AG04449 (cell line): ENCODE measurements at places on chromosomes 3 and 15.
A peak's percentile ranks its signal among the peaks of the same experiment; 100 is the strongest.

GRCh38 chr3:129868912-129869311 is 24.6 kb downstream of the TMCC1 start:
- DNase-seq, result no peak

GRCh38 chr3:195236076-195236798 is 34.7 kb downstream of the XXYLT1 start:
- DNase-seq, result no peak

DNA sequence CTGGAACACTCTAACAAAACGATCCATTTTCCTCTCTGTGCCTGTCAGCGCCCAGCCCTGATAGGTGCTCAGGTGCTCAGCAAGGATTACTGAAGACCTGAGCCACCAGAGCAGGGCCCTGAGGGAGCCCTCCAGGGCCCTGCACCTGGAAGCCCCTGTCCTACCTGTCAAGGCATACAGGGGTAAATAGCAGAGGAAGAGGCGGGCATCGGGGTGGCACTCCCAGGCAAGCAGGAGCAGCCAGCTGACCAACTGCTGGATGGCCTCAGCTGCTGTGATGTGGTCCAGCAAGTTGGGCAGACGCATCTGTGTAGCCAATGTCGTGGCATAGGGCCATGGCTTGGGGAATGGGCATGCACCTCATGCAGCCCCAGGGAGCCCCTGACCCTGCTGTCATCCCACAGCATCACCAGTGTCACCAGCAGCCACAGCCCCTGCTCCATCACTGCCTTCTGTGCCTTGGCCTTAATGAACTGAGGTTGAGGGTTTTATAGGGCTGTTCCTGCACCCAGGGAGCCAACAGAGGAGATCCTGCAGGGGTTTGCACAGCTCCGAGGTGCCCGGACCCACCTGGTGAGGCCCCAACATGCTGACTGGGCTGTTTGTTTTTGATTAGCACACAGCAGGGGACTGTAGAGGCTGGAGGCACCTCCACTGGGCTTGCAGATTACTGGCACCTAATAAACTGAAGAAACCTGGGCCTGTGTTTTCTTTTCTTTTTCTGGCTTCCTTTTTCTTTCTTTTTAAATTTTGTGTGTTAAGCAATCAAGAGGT is 7.9 kb upstream of the WDR6 start:
- no peak for DNase-seq

GRCh38 chr3:45870099-45870498 is 16.2 kb upstream of the CCR9 start:
- no peak for DNase-seq

DNA sequence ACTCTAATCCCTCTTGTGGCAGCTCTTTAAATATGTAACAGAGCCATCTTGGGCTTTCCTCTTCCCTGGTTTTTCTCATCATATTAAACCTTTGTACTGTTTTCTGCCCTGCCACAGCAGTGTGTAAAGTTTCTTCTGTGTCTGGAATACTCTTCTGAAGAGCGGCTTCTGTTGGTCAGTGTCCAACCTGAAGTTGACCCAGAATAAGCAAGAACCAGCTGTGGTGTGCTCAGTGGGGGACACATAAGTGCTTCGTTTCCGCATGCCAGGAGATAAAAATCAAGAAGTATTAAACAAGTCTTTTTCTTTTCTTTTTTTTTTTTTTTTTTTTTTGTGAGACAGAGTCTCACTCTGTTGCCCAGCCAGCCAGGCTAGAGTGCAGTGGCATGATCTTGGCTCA is 173.2 kb upstream of the CHRM5 start:
- DNase-seq, result no peak

DNA sequence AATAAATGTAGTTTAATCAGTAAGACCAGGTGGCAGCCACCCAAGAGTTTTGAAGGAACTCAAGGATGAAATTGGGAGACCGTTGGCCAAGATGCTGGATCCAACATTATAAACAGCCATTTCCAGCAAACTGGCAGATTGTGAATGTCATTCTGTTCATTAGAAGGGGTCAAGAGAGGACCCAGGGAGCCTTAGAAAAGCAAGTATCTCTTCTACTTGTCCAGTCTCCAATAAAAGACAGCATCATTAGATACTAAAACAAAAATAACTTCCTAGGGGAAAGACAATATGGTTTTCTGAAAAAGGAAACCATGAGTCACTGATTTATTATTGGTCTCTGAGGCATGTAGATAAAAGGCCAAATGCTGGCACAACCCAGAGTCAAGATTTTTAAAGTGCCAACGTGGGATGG is 67.9 kb downstream of the GADL1 start:
- no peak for DNase-seq

- no peak for DNase-seq
These were observed 1.0 kb downstream of the MYO9A start for GRCh38 chr15:72116731-72117485.

- DNase-seq, result no peak
These were observed 127.3 kb upstream of the THBS1 start for GRCh38 chr15:39453620-39454019.

- peak; percentile 92 for DNase-seq
These were observed 99.2 kb upstream of the MLF1 start for GRCh38 chr3:158471639-158472294.

GRCh38 chr3:192061426-192061825 is 600.5 kb downstream of the PYDC2 start:
- no peak for DNase-seq

GRCh38 chr3:72320095-72320954 is 527.9 kb downstream of the SHQ1 start:
- DNase-seq, result no peak

DNA sequence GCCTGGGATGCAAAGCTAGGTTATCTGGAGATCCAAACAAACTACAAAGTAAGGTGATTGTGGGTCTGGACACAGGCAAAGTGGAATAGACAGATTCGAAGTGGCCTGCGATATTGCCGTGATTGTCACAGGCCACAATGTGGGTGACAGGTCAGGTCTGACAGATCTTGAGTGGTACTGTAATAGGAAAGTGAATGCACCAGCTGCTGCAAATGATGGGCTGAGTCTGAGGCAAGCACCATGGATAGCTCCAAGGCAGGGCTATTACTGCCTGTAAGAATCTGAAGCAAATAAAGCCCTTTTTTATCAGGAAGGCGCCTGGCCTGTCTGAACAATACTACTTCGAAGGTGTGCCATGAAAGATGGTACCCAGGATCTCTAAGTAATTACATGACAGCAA is 10.0 kb downstream of the ARMC8 start:
- no peak for DNase-seq

- peak; percentile 9 for DNase-seq
These were observed 39.3 kb downstream of the CCR1 start for GRCh38 chr3:46168583-46169345.

GRCh38 chr3:52774066-52774713 is 3.2 kb upstream of the ITIH1 start:
- DNase-seq, result no peak

- no peak for DNase-seq
These were observed at the start of gene DOCK3 for GRCh38 chr3:50674349-50675178. Gene DOCK3, plus strand, starts transcription at chr3:50674927. Its CDS starts 337 bp downstream, at chr3:50675264.

- DNase-seq, result no peak
These were observed 31.0 kb downstream of the EPHB3 start for GRCh38 chr3:184592371-184593219.

DNA sequence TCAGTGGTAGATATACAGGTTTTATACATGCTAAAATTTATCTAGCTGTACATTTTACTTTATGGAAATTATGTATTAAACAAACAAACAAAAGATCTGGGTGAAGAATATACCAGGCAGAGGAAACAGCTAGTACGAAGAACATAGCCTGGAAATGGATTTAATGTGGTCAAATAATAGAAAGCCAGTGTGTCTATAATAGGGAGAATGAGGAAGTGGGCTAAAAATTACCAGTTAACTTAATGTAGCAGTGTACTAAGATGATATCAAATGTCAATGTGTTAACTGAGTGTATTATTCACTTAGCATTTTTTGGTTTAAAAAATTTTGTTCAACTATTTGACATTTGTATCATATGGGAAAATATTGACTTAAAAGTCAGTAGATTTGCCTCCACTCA is 22.8 kb upstream of the SLC15A2 start:
- no peak for DNase-seq

- DNase-seq, result no peak
These were observed 3.2 kb upstream of the BMF start for GRCh38 chr15:40111888-40112287.

GRCh38 chr3:70766301-70766700 is 453.9 kb upstream of the MDFIC2 start:
- DNase-seq, result no peak

GRCh38 chr15:52524223-52525136 is 4.2 kb downstream of the MYO5A start:
- DNase-seq, result no peak

DNA sequence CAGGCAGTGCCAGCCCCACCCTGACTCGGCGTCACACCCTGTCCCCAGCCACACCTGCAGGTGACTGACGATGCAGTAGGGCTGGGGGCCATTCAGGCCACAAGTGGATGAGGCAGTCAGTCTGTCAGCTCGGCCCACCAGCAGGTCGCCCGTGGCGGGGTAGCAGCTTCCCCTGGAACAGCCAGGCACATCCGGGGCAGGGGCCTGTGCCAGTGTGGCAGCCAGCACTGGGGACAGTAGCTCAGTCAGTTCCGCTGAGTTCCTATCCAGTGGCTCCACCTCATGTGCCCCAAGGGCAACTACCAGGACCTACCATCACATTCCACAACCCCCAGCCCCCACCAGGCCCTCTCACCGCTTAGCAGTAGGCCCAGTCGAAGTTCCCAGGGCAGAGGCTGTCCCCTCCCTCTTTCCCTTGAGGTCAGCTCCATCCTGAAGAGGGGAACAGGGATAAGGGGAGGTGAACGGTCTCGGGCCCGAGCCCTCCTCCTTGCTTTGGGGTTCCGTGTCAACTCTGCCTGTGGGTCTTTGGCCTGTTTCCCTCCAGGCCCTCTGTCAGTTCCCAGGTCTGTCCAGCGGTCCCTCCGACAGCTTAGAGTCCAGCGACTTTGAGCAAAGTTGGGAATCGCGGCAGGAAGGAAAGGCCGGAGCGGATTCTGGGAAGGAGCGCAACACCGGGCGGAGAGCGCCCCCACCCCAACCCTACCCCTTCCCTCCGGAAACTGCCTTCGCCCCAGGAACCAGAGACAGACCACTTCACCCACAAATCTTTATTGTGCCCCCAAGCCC is at the start of gene LAMB2:
TSS of gene LAMB2 (minus strand) at position 614 of the 789 bp plus-strand sequence. CDS start at position 431, 183 bp downstream.
- DNase-seq, result peak; percentile 56

DNA sequence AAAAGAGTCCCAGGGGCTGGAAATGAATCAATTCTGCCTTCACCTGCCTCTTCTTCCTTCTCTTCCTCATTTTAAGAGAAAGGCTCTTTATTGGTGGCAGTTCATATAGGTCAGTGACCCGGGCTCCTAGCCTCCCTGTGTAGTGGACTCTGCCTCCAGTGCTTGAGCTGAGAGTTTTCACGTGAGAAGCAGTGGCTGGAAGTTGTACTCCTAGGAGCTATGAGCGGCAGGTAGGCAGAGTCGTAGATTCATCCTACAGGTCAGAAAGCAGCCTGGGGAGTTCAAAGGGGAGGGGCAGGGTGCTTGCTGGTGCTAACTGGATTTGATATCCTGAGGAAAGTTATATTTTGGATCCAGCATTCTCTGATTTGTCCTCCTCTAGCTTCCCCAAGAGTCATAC is 101.1 kb downstream of the RPLP1 start:
- DNase-seq, result no peak

DNA sequence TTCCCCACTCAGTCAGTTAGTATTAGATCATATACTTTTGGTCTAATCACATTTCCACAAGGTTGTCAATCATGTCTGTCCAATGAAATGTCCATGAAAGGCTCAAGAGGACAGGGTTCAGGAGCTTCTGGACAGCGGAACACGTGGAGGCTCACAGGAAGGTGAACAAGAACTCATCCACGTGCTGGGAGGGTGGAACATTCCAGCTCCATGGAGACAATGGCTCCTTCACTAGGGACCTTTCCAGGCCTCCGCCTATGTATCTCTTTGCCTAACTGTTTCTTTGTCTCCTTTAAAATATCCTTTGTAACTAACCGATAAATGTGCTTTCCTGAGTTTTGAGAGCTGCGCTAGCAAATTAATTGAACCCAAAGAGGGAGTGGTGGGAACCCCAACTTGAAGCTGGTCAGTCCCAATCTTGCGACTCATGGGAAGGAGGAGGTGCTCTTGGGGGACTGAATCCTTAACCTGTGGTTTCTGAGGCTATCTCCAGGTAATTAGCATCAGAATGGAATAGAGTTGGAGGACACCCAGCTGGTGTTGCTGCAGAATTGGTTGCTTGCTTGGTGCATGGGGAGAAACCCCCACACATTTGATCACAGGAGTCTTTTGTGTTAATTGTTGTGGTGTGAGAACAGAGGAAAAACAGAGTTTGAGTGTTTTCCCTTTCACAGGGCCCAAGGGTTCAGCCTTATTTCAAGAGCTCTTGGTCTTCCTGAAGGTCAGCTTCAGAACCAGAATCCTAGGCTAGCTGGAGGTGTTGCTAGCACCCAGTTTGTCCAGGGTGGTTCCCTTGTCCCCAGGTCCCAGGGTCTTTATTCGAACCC is 3.0 kb upstream of the TKT start:
- no peak for DNase-seq

- DNase-seq, result no peak
These were observed 14.0 kb upstream of the TMEM212 start for GRCh38 chr3:171828902-171829770.

DNA sequence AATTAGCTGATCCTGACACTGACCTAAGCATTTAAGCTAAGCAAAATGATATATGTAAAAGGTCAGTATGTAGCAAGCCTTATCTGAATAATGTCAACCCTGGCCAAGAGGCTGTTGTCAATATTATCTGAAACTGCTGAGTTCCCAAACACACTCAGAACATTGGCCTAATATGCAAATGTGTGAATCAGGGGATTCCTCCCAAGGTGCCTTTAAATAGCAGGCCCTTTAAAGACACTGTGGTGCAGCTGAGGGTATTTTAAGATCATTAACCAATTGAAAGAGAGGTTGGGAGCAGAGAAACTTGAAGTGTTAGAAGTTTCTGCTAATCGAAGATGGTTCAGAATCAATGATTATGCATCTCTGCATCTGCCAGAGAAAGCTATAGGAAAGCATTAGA is 207.0 kb downstream of the NTRK3 start:
- no peak for DNase-seq

- no peak for DNase-seq
These were observed 35.6 kb upstream of the NDUFB4 start for GRCh38 chr3:120560304-120561250.

GRCh38 chr15:39473298-39473947 is 107.5 kb upstream of the THBS1 start:
- no peak for DNase-seq

DNA sequence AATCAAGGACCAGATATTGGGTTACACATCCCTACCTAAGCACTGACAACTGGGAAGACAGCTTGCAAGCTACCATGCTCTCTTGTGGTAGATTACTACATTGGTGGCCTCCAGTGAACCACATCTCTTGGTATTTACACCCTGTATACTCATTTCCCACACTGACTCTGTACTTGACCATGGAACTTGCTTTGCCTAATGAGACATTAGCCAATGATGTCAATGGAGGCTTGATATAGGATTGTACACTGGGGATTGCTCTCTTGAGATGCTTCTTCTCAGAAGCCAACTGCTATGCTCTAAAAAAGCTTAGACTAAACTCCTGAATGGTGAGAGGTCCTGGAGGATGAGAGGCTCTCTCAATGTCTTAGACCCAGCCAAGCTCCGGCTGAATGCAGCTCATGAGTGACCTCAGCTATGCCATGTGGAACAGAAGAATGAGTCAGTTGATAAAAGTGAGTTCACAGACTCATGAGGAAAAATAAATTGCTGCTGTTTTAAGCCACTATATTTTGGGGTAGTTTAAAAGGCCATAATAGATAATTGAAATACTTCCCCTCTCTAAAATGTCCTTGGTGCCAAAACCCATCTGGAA is 61.5 kb upstream of the GALNT15 start:
- no peak for DNase-seq

GRCh38 chr15:69583626-69584025 is 131.0 kb downstream of the RPLP1 start:
- no peak for DNase-seq
